ENCODE measurements at places on chromosomes 5 and 9.

- no peak for DNase-seq
Observed at GRCh38 chr9:135601988-135602387, 37.4 kb downstream of the GLT6D1 start.

- no peak for DNase-seq
Observed at GRCh38 chr9:18989865-18990264, 43.1 kb downstream of the SAXO1 start.

DNA sequence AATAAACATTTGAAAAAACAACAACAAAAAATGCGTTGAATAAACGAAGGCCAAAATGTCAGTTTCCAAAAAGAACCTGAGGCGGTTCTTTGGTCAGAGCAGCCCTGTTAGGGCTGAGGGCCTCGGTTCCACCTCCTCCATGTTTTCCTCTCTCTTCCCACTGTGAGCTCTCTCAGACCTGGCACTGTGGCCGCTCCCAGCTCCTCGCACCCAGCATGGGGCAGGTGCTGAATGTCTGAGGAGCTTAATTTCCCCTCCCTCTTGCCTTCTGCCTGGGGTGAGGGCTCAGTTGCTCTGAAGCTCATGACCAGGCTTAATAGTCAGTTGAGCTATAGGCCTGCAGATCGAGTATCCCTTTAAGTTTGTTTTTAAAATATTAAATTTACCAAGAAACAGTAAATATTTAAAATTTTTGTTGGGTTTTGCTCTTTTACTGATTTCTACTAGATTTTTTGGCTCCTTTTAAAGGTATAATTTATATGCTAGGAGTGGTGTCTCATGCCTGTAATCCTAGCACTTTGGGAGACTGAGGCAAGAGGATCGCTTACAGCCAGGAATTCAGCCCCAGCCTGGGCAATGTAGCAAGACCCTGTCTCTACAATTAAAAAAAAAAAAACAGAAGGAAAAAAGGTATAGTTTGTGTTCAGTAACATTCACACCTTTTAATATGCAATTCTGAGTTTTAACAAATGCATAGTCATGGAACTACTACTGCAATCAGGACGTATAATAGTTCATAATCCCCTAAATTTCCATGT, 28.1 kb downstream of the DAPK1 start:
- no peak for DNase-seq

DNA sequence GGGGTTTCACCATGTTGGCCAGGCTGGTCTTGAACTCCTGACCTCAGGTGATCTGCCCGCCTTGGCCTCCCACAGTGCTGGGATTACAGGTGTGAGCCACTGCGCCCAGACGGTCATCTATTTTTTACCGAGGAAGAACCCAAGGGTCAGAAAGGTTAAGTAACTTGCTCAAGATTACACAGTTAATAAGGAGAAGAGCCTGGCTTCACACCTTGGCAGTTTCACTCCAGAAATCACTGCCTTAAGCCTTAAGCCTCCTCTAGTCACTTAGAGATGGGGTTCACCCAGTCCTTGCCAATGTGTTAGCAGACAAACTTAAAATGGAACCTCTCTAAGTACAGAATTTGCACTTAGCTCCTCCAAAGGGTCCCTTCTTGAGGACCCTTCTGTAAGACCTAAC, 116.3 kb downstream of the PTTG1 start:
- DNase-seq, result no peak

DNA sequence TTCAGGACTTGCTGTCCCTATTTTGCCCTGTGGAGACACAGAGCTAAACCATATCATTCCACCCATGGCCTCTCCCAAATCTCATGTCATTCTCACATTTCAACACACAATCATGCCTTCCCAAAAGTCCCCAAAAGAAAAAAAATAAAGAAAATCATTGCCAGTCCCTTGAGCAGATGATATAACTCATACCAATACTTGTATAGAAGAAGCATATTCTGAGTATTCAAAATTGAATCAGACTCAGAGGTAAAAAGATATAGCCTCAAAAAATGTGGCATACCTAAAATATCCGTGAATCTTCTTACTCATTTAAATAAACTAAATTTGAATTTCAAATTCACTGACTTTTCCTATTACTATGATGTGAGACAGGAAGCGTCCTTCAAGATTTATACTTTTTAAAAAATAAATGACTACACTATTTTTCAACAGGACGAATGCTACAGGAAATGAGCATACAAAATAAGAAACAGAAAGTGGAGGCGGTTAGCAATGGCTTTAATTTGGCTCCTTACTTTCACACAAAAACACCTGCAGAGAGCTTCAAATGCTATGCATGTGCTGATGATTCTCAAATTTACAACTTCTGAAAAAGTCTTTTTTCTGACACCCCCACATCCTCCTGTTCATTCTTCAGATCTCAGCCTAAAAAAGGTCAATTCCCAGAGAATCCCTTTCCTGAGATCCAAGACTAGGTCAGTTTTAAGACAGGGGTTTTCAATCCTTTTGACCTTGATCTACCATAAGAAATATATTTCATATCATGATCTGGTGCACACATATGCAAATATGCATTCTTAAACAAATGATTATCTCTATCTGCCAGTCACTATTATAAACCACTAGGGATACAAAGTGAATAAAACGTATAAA, 39.6 kb upstream of the DMXL1 start:
- no peak for DNase-seq

DNA sequence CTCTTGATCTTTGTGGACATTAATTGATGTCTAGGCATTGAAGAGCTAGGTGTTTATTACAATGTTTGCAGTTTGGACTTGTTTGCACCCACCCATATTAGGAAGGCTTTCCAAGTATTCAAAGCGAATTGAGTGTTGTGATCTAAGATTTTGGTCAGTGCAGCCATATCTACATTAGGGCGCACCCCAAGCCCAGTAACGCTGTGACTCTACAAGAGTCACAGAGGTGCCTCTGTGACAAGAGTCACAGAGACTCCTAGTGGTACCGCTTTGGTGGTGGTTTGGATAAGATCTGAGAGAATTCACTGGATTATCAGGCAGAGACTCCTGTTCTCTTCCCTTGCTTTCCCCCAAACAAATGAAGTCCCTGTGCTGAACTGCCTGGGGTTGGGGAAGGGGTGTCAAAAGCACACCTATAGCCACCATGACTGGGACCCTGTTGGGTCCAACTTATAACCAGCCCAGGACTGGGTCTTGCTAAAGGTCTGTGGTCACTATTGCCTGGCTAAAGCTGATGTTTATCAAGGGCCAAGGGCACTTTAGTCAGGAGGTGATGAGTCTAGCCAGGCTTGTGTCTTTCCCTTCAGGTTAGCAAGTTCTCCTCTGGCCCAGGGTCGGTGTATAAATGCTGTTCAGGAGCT, 114.1 kb upstream of the RIOK2 start:
- DNase-seq, result no peak

DNA sequence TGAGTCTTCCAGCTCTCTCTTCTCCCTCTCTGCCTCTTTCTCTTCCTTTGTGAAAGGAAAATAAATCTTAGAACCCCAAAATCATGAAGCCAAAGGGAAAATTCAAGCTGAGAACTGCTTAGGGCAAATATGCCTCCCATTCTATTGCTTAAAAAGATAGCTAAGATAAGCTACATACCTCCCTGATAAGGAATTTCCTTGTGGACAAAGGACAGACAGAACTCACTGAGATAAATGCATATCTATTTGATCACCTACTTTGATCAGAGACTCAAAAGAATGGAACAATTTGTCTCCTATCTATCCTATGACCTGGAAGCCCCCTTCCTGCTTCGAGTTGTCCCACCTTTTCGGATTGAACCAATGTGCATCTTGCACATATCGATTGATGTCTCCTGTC, 220.6 kb upstream of the NMUR2 start:
- no peak for DNase-seq

DNA sequence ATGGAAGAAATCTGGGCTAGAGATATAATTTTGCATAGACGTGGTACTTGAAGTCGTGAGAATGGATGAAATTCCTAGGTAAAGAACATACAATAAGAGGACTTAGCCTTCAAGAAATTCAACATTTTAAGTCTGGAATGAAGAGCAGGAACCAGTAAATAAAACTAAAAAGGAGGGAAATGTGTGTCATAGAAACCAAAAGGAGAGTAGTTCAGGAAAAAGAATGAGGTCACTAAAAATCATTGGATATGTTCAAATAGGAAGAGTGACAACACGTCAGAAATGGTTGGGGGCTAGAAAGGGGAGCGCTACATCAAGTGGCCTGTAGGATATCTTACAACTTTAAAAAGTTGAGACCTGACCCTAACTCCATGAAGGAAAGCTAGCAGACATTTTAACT, 44.0 kb downstream of the PFDN1 start:
- DNase-seq, result no peak

DNA sequence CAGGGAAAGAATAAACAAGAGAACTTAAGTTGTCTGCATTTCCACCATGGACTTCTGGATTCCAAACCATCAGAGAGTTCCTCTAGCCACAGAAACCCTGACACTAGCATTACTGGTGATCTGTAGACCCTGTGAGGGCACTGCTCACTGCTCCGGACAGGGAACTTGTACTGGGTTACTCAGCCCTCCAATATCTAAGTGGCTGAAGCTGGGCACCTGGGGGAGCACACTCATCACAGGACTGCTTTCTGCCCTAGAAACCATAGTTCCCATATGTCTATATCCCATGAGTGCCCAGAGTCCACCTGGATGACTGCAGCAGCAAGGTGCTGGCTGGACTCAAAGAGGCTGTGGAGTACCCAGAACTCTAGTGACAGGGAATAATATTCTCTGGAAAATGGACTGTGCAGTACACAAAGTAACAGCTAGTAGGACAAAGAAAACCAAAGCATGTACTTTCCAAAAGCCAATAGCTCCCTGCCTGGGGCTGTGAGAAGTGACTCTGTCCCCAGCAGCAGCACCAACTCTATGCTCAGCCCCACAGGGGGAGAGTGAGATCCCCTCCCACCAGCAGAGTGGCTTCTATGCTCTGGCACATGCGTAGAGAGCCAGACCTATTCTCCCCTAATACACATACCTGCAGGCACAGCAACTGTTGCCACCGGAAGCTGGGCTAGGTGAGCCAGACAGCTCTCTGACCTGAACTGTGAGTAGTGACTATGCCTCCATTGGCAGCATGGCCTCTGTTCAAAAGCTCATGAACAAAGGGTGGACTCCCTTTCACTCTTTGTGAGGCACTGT, 472.9 kb upstream of the FTMT start:
- no peak for DNase-seq

- DNase-seq, result no peak
Observed at GRCh38 chr9:100082782-100083181, 16.0 kb downstream of the ERP44 start.

DNA sequence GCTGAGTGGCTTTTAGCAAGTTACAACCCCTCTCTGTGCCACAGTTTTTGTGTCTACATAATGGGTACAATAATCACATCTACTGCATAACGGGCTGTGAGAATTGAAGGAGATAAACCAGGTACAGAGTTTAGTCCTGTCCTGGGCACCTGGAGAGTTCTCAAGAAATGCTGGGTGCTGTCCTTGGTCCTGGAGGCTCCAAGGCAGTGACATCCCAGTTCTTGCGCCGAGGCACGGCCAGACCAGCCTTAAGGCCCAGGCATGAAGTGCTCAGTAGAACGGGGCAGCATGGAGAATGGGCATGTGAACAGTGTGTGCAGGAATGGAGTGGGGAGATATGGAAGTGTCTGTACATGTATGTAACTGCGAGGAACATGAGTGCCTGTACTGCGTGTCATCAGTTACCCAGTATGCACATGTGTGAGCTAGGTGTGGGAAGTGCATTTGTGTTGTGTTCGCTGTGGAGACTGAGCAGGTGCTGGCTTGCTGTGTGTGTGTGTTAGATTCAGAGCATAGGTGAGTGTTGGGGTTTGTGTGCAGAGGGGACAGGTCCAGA, 6.3 kb upstream of the UNC5A start:
- no peak for DNase-seq

DNA sequence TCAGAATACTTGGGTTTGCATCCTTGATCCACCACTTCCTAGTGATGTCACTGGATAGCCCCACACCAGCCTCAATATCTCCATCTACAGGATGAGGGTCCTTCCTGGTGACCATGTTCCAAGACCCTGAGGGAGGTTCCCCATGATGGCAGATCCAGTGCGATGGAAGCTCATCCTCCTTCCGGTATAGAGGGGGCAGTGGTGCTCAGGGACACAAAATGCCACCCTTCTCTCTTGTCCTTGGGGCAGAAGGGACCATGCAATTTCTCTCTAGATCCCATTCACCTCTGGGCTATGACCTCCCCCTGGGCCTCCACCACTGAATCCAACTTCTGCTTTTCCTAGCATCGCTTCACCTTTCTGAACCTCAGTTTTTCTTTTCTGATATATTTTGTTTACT, 5.4 kb upstream of the SLC25A51 start:
- DNase-seq, result no peak

GRCh38 chr5:142293486-142293885, 31.3 kb downstream of the SPRY4 start:
- no peak for DNase-seq

DNA sequence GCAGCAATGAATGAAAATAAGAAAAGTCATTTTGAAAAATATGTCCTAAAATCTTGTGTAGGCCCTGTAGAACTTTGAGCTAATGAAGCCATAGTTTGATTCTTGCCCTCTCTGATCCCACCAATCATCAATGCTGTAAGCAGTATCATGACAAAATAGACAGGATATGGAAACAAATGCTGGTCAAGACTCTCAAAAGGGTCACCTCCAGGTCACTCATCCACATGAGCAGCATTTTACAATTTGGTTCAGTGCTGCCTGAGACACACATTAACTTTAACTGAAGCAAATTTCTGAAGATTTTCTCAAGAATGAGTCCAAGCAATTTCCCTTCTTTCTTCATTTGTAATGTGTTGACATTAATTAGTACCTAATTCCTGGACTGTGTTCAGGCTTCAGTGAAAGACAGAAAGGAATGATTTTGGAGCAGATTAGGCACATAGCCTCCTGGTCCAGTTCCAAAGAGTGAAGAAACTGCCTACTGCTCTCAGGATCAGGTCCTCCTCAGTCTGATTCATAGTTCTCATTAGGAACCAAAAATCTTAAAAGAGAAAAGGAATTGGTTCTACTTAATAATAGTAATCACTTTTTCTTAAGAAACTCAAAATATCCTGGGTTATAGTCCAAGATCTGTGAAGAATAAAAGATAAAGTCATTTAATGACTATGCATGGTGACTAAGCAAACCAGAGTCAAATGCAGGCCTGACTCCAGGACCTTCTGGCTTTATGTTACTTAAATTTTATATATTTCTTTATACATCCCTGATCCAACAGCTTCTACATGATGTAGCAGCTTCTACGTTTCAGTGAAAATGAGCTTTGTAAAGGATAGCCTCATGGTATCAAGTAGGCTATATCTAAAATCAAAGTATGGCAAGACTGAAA, 192.1 kb upstream of the RGMB start:
- no peak for DNase-seq

DNA sequence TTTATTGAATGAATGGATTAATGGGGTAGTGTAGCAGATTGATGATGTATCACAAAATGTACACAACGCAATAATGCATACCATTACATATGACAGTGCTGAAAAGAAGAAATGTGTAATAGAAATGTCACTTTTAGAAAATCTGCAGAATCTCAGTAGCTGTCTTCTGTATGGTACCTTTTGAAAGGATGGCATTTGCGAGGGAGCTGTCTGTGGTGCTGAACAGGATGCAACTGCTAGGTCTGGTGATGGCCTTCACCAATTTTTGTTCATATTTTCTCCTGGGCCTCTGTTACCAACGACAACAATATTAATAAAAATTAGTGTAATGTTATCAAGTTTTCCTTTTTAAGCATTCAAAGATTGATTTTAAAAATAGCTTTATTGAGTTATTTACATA, 36.2 kb upstream of the OTULIN start:
- no peak for DNase-seq

GRCh38 chr5:1363160-1363559, 18.3 kb upstream of the CLPTM1L start:
- no peak for DNase-seq

Measured in stimulated activated CD8-positive, alpha-beta memory T cell treated with anti-CD3 and anti-CD28 coated beads, Interleukin-12 subunit alpha, Interleukin-12 subunit beta, amount 100 ng/mL, for 4 hours (primary cell).